ENCODE measurements at places on chromosomes 12 and 14.

GRCh38 chr12:34208331-34209258 is 186.3 kb downstream of the ALG10 start:
- no peak overlapping the region for H3K27ac ChIP-seq
- H3K27me3 ChIP-seq = no peaks in the 10 kb centered on the region
- H3K4me1 ChIP-seq = no peaks in the 10 kb centered on the region
- DNase-seq = no peak

GRCh38 chr12:105945880-105946279 is 192.9 kb downstream of the NUAK1 start:
- H3K27ac ChIP-seq = no peak overlapping the region
- no peaks in the 10 kb centered on the region for H3K27me3 ChIP-seq
- H3K4me3 ChIP-seq = no peak overlapping the region
- no peaks in the 10 kb centered on the region for H3K36me3 ChIP-seq

GRCh38 chr12:65464930-65465329 is 186.4 kb downstream of the MSRB3 start:
- no peak overlapping the region for H3K27ac ChIP-seq
- no peak overlapping the region for H3K4me3 ChIP-seq
- DNase-seq = no peak
- no peaks in the 10 kb centered on the region for H3K4me1 ChIP-seq
- H3K27me3 ChIP-seq = no peaks in the 10 kb centered on the region
- H3K36me3 ChIP-seq = no peaks in the 10 kb centered on the region

DNA sequence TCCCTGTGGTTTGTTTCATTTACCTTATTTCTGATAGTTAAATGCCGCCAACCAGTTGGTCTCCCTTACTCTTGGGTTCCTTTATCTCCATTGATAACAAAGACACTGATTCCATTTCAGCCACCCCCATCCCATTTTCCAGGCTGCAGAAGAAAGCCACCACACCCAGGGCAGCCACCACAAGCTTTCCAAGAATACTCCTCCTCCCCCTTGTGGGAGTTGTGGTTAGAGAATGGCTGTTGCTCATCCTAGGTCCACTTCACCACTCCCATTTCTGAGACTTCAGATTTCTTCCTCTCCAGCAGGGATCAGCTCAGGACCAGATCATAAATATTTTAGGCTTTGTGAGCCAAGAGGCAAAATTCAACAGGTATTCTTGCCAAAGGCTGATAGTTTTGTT is 73.9 kb downstream of the ANO4 start:
- H3K4me1 ChIP-seq = no peaks in the 10 kb centered on the region
- DNase-seq = no peak
- no peaks in the 10 kb centered on the region for H3K36me3 ChIP-seq
- no peaks in the 10 kb centered on the region for H3K27me3 ChIP-seq
- H3K4me3 ChIP-seq = no peak overlapping the region

DNA sequence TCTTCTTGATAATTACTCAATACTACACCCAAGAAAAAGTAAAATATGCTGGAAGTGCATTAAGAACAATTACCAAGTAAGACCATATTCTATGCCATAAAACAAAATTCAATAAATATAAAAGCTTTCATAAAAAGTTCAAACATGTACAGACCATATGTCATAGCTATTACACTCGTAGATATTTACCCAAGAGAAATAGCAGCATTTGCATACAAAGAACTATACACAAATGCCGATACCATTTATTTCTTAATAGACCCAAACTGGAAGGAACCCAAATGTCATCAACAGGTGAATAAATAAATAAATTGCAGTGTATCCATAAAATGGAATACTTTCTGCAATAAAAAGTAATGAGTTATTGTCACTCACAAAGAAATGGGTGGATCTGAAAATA is 78.3 kb upstream of the SLC16A7 start:
- H3K4me1 ChIP-seq = no peaks in the 10 kb centered on the region
- no peak for DNase-seq
- no peaks in the 10 kb centered on the region for H3K27me3 ChIP-seq
- H3K4me3 ChIP-seq = no peak overlapping the region
- H3K36me3 ChIP-seq = no peaks in the 10 kb centered on the region

- H3K27ac ChIP-seq = no peak overlapping the region
- H3K4me3 ChIP-seq = no peak overlapping the region
- DNase-seq = peak; percentile 69
- peaks cover 31% of the 10 kb centered on the region for H3K27me3 ChIP-seq
- no peaks in the 10 kb centered on the region for H3K36me3 ChIP-seq
- H3K4me1 ChIP-seq = peaks cover 11% of the 10 kb centered on the region
Measured at GRCh38 chr12:6825398-6826124, 2.6 kb upstream of the P3H3 start.

DNA sequence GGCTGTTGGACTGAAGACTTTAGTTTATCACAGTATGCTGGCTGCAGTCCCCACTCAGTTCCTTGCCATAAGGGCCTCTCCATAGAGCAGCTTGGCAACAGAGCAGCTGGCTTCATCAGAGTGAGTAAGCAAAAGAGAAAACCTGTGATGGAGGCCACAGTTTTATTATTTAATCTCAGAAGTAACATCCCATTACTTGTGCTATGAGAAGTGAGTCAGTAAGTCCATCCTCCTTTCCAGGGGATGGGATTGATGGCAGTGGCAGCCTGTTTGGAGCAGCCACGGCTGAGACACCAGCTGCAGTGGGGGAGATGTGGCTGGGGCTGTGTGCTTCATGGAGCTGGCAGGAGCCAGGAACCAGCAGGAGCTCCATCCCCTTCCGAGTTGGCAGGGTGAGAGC is 138.5 kb upstream of the SRRM4 start:
- H3K4me3 ChIP-seq = no peak overlapping the region
- no peaks in the 10 kb centered on the region for H3K27me3 ChIP-seq
- DNase-seq = no peak
- no peaks in the 10 kb centered on the region for H3K4me1 ChIP-seq
- H3K27ac ChIP-seq = no peak overlapping the region

- H3K4me1 ChIP-seq = peaks cover 14% of the 10 kb centered on the region
- H3K27ac ChIP-seq = peak overlapping the region; percentile 57
- no peak overlapping the region for H3K4me3 ChIP-seq
- H3K36me3 ChIP-seq = no peaks in the 10 kb centered on the region
Measured at GRCh38 chr14:76715101-76715500, 46.2 kb upstream of the VASH1 start.

GRCh38 chr12:40393026-40393425 is 168.2 kb downstream of the LRRK2 start:
- no peak overlapping the region for H3K27ac ChIP-seq
- no peaks in the 10 kb centered on the region for H3K36me3 ChIP-seq
- H3K27me3 ChIP-seq = no peaks in the 10 kb centered on the region
- H3K4me1 ChIP-seq = no peaks in the 10 kb centered on the region

DNA sequence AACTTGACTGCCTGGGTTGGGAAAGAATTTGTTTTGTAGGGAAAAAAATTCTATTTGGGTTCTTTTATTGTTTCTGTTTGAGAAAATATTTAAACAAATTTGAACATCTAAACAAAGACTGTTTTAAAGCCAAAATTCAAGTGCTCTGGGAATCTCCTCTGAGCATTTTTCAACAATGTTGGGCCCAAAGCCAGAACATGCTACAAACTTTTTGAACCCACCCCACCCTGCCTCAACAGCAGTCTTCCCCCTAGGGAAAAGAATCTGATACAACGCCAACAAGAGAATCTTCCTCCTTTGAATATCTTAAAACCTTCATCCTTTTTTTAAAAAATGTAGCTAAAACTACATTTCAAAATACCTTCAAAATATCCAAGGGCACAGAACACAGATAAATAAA is 20.4 kb upstream of the NID2 start:
- H3K36me3 ChIP-seq = no peaks in the 10 kb centered on the region
- H3K4me1 ChIP-seq = no peaks in the 10 kb centered on the region
- no peak overlapping the region for H3K27ac ChIP-seq
- no peak for DNase-seq
- H3K4me3 ChIP-seq = no peak overlapping the region

GRCh38 chr14:77498984-77499527 is 440 bp upstream of the ISM2 start:
- peaks cover 5% of the 10 kb centered on the region for H3K4me1 ChIP-seq
- DNase-seq = no peak
- no peak overlapping the region for H3K27ac ChIP-seq
- peaks cover 30% of the 10 kb centered on the region for H3K27me3 ChIP-seq

GRCh38 chr12:42695490-42695995 is 106.0 kb upstream of the PRICKLE1 start:
- DNase-seq = no peak
- H3K4me1 ChIP-seq = no peaks in the 10 kb centered on the region
- peak overlapping the region; percentile 44 for H3K27ac ChIP-seq
- H3K27me3 ChIP-seq = no peaks in the 10 kb centered on the region
- H3K36me3 ChIP-seq = no peaks in the 10 kb centered on the region
- no peak overlapping the region for H3K4me3 ChIP-seq

DNA sequence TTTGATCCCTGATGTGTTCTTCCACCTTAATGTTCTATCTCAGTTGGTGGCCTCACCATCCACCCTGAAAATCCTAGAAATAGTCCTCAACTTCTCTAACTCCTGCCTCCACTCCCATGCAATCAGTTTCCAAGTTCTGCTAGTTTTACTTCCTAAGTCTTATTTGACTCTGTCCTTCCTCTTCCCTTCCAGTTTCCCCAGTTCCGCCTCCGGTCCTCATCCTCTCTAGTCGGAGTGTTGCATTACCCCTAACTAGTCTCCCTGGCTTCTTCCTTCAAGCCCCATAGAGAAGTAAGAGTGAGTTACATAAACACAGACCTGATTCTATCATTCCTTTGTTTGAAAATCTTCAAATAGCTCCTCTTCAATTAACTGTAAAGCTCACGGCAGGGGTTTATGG is 236.5 kb downstream of the GXYLT1 start:
- no peak for DNase-seq
- H3K4me1 ChIP-seq = no peaks in the 10 kb centered on the region
- H3K27ac ChIP-seq = no peak overlapping the region
- no peaks in the 10 kb centered on the region for H3K36me3 ChIP-seq

GRCh38 chr12:2386566-2386965 is 333.8 kb downstream of the CACNA1C start:
- H3K27me3 ChIP-seq = no peaks in the 10 kb centered on the region
- no peak overlapping the region for H3K4me3 ChIP-seq
- no peaks in the 10 kb centered on the region for H3K4me1 ChIP-seq
- H3K27ac ChIP-seq = no peak overlapping the region

DNA sequence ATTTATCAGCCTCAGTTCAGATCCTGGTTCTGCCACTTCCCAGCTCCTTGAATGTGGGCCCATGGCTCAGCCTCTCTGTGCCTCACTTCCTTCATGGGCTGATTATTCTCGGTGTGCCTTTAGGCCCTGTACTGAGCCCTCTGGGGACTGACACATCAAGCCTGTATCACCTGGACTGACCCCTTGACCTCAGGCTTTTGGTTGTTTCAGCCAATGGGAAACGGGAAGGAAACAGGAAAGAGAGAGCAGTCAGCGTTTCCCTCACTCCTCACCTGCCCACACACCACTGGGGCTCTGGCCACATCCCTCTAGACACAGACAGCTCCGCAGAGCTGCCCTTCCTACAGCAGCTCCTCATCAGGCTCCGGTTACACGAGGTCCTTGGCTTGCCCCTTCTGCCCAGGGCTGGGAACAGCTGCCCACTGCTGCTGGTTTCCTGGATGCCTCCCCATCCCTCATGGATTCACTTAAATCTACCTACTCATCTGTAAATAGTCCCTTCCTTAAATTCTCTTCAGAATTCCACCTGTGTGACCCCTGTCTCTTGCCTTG is 37.0 kb upstream of the ITPR2 start:
- H3K27ac ChIP-seq = peak overlapping the region; percentile 53
- no peaks in the 10 kb centered on the region for H3K27me3 ChIP-seq
- peaks cover 12% of the 10 kb centered on the region for H3K4me1 ChIP-seq
- no peak for DNase-seq
- no peaks in the 10 kb centered on the region for H3K36me3 ChIP-seq
- no peak overlapping the region for H3K4me3 ChIP-seq
